ENCODE measurements at places on chromosomes 5 and 9.

GRCh38 chr5:107242411-107243219, 428.1 kb downstream of the EFNA5 start:
- no peak for DNase-seq

DNA sequence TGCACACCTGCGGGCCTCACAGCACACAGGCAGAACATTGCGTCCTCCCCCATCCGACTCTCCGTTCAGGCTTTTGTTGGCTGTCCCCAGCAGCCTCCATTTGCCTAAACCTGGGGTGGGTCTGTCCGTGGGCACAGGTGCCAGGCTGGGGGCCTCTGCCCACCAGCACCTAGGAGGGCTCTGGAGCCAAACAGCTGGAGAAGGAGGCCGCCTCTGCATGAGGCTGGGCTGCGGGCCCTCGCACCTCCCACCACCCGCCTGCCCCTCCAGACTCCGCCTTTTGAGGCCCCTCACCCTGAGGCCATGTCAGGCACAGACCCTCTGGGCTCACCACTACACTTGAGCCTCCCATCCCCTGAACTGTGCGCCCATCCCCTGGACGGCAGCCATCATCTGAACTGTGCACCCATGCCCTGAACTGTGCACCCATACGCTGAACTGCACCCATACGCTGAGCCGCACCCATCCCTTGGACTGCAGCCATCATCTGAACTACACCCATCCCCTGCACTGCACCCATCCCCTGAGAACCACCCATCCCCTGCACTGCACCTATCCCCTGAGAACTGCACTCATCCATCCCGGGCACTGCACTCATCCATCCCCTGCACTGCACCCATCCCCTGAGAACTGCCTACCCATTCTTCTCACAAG, 98.0 kb upstream of the OTULINL start:
- no peak for DNase-seq

DNA sequence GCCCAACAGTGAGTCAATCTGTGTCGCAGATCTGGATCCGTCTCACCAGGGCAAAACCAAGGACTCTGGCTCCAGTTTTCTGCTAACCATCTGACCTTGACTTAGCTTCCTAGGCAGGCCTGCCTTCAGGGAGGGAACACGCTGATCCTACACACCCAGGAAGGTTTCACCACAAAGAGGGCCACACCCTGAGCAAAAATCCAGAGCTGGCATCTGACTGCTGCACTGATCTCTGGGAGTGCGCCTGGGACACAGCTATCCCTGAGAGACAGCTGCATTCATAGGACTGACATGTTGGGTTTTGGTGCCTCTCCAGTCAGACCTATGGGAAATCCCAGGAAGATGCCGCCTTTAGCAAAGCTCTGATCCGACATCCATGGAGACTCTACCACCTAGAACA, 47.5 kb downstream of the CDK5RAP2 start:
- DNase-seq = peak; percentile 29

GRCh38 chr5:73768-74502, 18.0 kb upstream of the PLEKHG4B start:
- DNase-seq = no peak

DNA sequence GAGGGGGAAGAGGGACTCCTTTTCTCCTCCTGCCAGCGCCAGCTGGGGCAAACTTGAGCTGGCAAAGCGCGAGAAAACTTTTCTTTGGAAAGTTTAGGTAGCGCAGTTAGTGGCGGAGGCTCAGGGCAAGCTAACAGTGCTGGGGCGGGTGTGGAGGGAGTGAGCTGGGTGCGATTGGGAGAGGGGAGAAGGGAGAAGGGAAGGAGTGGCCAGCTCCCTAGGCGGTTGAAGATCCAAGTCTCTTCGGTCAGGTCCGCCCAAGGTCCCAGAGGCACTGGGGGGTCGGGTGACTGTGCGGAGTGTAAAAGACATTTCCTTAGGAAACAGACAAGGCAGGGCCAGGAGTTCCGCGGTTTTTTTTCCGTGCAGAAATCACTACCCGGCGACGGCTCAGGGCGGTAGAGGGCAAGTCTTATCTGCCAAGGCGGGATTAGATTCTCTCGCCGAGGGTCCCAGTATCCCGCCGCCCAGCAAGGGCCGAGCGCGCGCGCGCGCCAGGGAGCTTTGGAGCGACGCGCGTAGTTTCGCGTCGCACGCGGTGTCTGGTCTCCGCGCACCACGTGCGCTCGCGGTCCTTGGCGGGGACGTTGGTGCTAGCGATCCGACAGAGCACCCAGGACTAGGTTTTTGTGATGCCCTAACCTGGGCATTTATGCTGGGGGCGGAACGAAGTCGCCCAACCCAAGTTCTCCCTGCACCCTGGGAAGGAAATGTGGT, 33.6 kb upstream of the NFIB start:
- peak; percentile 31 for DNase-seq

DNA sequence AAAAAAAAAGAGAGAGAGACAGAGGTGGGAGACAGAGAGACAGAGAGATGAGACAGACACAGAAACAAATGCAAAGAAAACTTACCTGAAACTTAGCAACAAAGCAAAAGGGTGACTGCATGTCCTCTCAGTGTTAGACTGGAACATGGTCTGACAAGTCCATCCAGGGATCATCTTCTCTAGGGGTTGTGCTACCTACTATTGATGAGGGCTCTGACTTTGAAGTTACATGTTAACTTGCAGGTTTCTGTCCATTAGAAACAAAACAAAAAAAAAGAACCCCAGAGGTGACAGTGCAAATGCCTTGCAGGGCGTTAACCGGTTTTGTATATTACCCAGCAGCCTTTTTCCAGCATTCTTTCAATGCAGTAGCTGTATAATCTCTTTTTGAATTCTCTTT, 13.6 kb upstream of the SPARC start:
- DNase-seq = no peak

GRCh38 chr9:79764374-79764773, 192.6 kb downstream of the TLE4 start:
- DNase-seq = peak; percentile 79

DNA sequence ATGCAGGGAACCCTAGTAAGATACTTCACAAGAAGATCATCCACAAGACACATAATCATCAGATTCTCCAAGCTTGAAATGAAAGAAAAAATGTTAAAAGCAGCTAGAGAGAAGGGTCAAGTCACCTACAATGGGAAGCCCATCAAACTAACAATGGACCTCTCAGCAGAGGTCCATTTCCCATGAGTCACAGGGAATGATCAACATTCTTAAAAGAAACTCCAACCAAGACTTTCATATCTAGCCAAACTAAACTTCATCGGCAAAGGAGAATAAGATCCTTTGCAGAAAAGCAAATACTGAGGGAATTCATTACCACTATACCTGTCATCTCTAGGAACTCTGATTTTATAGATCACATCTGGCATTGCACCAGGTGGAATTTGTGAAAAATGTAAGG, 52.9 kb upstream of the SPATA31E1 start:
- DNase-seq = no peak

- DNase-seq = no peak
These were observed 9.7 kb downstream of the RGS14 start for GRCh38 chr5:177367323-177367848.

GRCh38 chr5:128498844-128499455, 39.1 kb downstream of the FBN2 start:
- DNase-seq = peak; percentile 6

DNA sequence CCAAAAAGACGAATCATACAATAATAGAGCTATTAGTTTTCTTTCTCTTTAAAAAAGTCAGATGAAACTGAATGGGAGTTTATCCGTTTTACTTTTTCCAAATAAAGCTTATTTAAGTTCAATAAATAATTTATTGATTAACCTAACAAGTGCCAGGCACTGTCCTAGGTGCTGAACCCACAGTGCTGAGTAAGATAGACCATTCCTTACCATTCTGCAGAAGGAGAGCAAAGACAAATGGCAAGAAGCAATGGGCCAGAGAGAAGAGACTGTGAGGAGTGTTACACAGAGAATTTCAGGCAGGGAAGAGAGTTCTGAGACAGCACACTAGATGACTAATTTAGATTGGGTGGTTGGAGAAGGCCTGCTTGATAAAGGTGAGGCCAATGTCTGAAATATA, 127.2 kb downstream of the AUH start:
- no peak for DNase-seq

Data from hepatic stellate cell (primary cell).